ENCODE measurements at places on chromosomes 6 and 20. TPM values are rescaled to one million over a fixed set of nuclear protein-coding genes. Genes with fewer than 3 reads are reported as not detected.

C20orf96 gene
- total RNA-seq = 2.3 TPM

SMPD2 gene
- 8.2 TPM for total RNA-seq

TMC2 gene
- total RNA-seq = 0.15 TPM

GINS1 gene
- 85.0 TPM for total RNA-seq

RAB23 gene
- 22.4 TPM for total RNA-seq

SPDEF gene
- total RNA-seq = not detected

WFDC5 gene
- not detected for total RNA-seq

FOXP4 gene
- total RNA-seq = 10.3 TPM

NANP gene
- 16.2 TPM for total RNA-seq

BICRAL gene
- total RNA-seq = 4.4 TPM

RUNX2 gene
- 46.1 TPM for total RNA-seq

PLEKHG1 gene
- 13.8 TPM for total RNA-seq

WFDC12 gene
- not detected for total RNA-seq

HLA-DOB gene
- 0.10 TPM for total RNA-seq

HEY2 gene
- 0.22 TPM for total RNA-seq

AURKA gene
- total RNA-seq = 240 TPM

SRPK1 gene
- total RNA-seq = 101 TPM

PTGIS gene
- 0.56 TPM for total RNA-seq

AKAP12 gene
- total RNA-seq = 63.4 TPM

POLR3F gene
- total RNA-seq = 25.5 TPM

PRKN gene
- not detected for total RNA-seq

TCF19 gene
- total RNA-seq = 26.8 TPM

WFDC9 gene
- not detected for total RNA-seq

RAET1G gene
- not detected for total RNA-seq

RNF182 gene
- total RNA-seq = 0.20 TPM

PDYN gene
- not detected for total RNA-seq

ENPP4 gene
- total RNA-seq = 0.32 TPM

ARID1B gene
- total RNA-seq = 28.5 TPM

LPA gene
- total RNA-seq = not detected

CALHM5 gene
- 2.4 TPM for total RNA-seq

SLC4A11 gene
- 16.4 TPM for total RNA-seq

RIPOR3 gene
- total RNA-seq = 2.6 TPM

SH3BGRL2 gene
- total RNA-seq = 9.0 TPM

LTB gene
- total RNA-seq = not detected

MUC22 gene
- total RNA-seq = not detected

GTSF1L gene
- not detected for total RNA-seq

GPRC6A gene
- not detected for total RNA-seq
